ENCODE measurements at places on chromosomes 11 and 22. TPM values are rescaled to one million over a fixed set of nuclear protein-coding genes. Genes with fewer than 3 reads are reported as not detected.

Gene MUC5AC
- total RNA-seq = not detected

GRCh38 chr11:5258543-5259262 is 4.1 kb upstream of the HBG2 start:
- DNase-seq = no peak
- no peak overlapping the region for H3K4me3 ChIP-seq
- H3K4me1 ChIP-seq = no peaks in the 10 kb centered on the region

GRCh38 chr22:23501708-23502107 is 78.4 kb downstream of the IGLL1 start:
- no peaks in the 10 kb centered on the region for H3K27me3 ChIP-seq
- H3K4me3 ChIP-seq = no peak overlapping the region
- no peak overlapping the region for H3K27ac ChIP-seq
- no peaks in the 10 kb centered on the region for H3K36me3 ChIP-seq

- peak; percentile 83 for DNase-seq
- no peaks in the 10 kb centered on the region for H3K27me3 ChIP-seq
- H3K4me1 ChIP-seq = peaks cover 4% of the 10 kb centered on the region
Measured at GRCh38 chr22:40323681-40324171, 22.6 kb upstream of the ADSL start.

Gene KRTAP5-1
- not detected for total RNA-seq

Gene TMEM45B
- total RNA-seq = not detected

DNA sequence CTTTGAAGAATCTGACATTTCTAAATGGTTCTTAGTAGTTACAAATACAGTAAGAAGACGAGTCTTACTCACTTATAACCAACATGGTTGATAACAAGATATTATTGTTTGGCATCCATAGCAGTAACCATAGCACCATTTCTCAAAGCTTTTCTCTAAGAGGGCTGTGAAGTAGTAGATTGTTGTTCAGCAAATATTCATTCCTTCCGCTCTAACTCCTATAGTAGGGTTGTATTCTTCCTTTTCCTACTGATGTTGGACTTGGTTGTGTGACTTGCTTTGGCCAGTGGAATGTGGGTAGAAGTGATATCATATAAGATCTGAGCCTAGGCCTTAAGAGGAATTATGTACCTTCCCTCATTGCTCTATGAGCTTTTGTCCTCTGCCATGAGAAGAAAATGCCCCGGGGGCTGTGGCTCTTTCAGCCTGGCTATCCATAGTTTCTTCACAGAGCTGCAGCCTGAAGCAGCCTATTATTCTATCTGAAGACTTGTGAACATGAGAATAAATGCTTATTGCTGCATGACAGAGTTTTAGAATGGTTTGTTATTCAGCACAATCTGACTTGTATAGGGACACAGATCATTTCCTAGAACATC is 28.9 kb upstream of the ZBED5 start:
- no peaks in the 10 kb centered on the region for H3K27me3 ChIP-seq
- no peak overlapping the region for H3K27ac ChIP-seq
- DNase-seq = no peak

DNA sequence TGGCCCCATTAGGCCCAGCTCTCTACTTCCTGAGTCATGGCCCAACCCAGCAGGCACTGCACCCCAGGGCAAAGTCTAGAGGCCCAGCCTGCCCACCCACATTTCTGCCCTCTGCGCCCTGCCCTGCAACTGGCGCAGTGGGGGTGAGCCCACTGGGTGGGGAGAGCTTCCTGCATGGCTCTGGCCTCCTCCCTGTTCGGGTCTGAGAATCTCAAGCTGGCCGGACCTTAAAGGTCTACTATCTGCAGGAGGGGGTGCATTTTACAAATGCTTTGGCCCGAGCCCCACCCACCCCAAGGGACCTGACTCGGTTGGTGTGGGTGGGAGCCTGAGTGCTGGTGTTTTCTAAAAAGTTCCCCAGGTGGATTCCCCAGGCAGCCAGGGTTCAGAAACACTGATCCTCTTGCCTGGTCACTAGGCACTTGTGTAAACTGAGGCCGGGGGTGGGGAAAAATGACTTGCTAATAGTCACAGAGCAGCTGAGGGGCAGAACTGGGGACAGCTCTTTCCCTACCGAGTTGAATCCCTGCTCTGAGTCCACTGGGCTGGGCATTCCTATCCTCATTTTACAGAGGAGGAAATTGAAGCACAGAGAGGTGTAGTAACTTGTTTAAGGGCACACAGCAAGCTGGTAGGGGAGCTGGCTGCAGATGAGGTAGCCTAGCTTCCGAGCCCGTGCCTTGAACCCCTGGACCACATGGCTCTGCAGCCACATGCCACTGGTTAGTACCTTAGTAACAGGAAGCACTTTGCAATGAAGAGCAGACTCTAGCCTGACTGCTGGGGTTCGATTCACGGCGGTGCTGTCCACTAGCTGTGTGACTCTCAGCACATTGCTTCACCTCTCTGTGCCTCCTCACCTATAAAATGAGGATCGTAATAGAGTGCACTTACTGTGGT is 36.3 kb downstream of the CD82 start:
- H3K36me3 ChIP-seq = peaks cover 15% of the 10 kb centered on the region
- H3K4me3 ChIP-seq = no peak overlapping the region
- peak; percentile 67 for DNase-seq
- H3K4me1 ChIP-seq = peaks cover 27% of the 10 kb centered on the region

DNA sequence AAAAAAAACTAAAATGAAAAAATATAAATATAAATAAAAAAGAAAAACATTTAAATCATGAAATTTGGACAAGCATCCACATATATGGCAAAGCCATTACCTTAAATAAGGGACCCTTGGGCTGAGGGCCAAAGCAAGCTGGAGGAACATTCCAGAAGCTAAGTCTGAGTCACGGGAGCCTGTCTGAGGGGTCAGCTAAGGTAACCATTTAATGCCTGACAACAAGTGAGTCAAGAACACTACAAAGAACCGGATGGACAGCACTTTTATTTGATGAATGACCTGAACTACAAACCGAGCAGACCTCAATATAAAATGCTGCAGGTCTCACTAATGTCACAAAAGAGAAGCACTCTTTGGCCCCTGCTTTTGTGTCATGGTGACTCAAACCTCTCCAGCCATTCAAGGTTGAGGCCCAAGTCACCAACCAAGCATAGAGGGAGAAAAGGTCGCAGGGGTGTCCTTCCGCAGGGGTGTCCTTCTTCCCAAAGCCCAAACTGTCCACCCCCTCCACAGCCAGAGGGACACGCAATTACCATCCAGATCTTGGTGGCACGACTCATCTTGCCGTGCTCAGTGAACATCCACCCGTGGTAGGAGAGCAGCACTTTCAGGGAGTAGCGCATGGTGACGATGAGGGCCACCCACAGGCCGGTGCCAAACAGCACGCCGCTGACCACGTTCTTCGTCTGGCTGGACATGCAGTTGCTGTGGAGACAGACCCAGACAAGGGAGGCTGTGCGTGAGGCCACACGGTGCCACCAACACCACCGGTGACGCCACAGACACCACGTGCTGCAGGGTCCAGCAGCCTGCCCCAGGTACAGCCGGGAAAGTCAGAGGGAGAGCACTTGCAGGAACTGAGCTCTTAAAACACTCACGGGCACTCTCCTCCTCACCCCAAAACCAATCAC is 34.5 kb downstream of the CPT1A start:
- no peak overlapping the region for H3K4me3 ChIP-seq
- peak; percentile 91 for DNase-seq
- H3K27ac ChIP-seq = peak overlapping the region; percentile 63
- H3K36me3 ChIP-seq = peaks cover 43% of the 10 kb centered on the region
- H3K27me3 ChIP-seq = no peaks in the 10 kb centered on the region

DNA sequence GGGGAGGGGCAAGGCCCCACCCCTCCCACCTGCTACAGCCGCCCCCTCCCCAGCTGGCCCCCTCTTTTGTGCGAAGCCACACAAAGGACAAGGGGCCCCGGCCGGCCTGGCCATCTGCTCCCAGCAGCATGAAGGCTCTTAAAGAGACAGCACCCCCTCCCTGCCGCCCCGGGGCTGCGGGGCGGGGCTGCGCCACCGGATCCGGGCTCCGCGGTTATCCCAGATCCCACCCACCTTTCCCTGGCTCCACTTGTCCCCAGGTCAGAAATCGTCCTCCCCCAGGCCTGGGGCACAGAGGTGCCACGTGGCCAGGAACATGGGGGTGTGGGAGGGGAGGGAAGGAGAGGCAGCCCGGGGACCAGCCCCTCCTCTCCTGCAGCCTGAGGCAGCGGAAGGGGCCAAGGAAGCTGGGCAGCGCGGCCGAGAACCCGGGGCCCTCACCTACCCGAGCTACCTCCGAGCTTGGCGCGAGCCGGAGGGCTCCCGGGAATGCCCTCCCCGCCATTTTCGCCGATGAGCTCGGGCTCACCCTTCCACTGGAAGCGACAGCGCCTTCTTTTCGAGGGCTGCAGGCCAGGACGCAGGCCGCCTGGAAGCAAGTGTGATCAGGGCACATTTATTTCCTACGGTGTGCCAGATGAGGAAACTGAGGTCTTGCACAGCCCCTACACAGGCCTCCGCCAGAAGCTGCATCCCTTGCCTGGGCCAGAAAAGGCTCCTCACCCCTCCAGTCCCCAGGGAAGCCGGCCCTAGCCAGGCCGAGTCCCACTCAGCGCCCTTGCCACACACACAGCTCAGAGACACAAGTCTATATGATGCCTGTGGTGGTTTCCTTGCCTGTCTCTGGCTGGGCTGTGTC is 2.5 kb upstream of the RCOR2 start:
- peaks cover 20% of the 10 kb centered on the region for H3K4me1 ChIP-seq
- peak overlapping the region; percentile 40 for H3K4me3 ChIP-seq
- H3K36me3 ChIP-seq = no peaks in the 10 kb centered on the region
- H3K27ac ChIP-seq = no peak overlapping the region
- no peaks in the 10 kb centered on the region for H3K27me3 ChIP-seq
- DNase-seq = peak; percentile 85

Gene ART1
- total RNA-seq = not detected

DNA sequence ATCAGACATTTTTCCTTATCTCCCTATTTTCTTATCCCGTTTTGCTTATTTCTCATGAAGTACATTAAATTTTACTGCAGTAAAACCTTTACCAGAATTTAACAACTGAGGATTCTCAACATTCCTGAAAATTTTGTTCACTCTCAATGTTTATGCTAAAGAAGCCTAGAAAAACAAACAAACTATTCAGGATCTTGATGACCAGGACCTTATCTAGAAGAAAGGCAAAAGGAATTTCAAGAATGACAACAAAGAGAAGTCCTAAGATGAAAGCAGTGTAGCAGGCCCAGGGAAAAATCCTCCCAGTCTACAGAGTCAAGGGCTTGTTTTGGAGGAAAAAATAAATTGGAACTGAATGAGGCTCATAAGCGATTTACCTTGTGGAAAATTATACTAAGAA is 283.3 kb upstream of the ARHGAP42 start:
- H3K27ac ChIP-seq = no peak overlapping the region
- no peaks in the 10 kb centered on the region for H3K4me1 ChIP-seq
- H3K36me3 ChIP-seq = no peaks in the 10 kb centered on the region
- no peak for DNase-seq
- no peak overlapping the region for H3K4me3 ChIP-seq
- no peaks in the 10 kb centered on the region for H3K27me3 ChIP-seq

Gene FGF19
- total RNA-seq = not detected

GRCh38 chr11:40921246-40921645 is 538.2 kb downstream of the LRRC4C start:
- no peak overlapping the region for H3K4me3 ChIP-seq
- no peaks in the 10 kb centered on the region for H3K27me3 ChIP-seq
- H3K36me3 ChIP-seq = no peaks in the 10 kb centered on the region
- DNase-seq = no peak

GRCh38 chr11:75276686-75277085 is 36.1 kb downstream of the TPBGL start:
- no peak overlapping the region for H3K27ac ChIP-seq
- no peak overlapping the region for H3K4me3 ChIP-seq
- no peaks in the 10 kb centered on the region for H3K4me1 ChIP-seq
- peak; percentile 70 for DNase-seq
- H3K36me3 ChIP-seq = no peaks in the 10 kb centered on the region

- no peak overlapping the region for H3K4me3 ChIP-seq
- no peaks in the 10 kb centered on the region for H3K4me1 ChIP-seq
- peak; percentile 93 for DNase-seq
- H3K27ac ChIP-seq = peak overlapping the region; percentile 8
- H3K27me3 ChIP-seq = no peaks in the 10 kb centered on the region
Measured at GRCh38 chr11:60899046-60899936, 7.1 kb downstream of the PRPF19 start.

DNA sequence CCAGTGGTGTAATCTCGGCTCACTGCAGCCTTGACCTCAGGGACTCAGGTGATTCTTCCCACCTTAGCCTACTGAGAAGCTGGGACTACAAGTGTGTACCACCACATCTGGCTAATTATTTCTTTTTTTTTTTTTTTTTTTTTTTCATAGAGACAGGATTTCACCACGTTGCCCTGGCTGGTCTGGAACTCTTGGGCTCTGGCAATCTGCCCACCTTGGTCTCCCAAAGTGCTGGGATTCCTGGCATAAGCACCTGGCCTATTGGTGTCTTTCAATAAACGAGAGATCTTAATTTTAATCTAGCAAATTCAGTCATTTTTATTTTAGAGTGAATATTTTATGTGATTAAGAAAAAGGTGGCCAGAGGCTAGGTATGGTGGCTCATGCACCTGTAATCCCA is 40.1 kb downstream of the DGCR2 start:
- no peak for DNase-seq
- H3K27ac ChIP-seq = no peak overlapping the region
- H3K36me3 ChIP-seq = peaks cover 6% of the 10 kb centered on the region
- H3K4me3 ChIP-seq = no peak overlapping the region

DNA sequence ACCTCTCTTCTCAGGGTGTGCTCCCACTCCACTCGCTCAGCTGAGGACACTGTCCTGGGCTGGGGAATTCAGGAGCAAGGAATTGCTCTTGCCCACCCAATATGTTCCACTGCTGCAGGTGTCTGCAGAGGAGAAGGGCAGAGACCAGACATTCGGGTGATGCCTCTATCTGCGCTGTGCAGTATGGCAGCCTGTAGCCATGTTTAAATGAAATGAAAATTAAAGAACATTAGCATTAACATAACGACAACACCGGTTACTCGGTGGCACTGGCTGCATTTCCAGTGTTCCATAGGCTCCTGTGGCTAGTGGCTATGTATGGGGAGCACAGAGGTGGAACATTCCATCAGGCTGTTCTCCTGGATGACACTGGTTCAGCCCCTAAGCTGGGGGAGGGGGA is 104.4 kb downstream of the NECTIN1 start:
- no peaks in the 10 kb centered on the region for H3K36me3 ChIP-seq
- peaks cover 18% of the 10 kb centered on the region for H3K27me3 ChIP-seq
- H3K4me3 ChIP-seq = no peak overlapping the region
- H3K4me1 ChIP-seq = peaks cover 11% of the 10 kb centered on the region
- no peak for DNase-seq
- H3K27ac ChIP-seq = no peak overlapping the region
